T-helper 9 cell (primary cell): ENCODE measurements at places on chromosomes 7 and 10.

DNA sequence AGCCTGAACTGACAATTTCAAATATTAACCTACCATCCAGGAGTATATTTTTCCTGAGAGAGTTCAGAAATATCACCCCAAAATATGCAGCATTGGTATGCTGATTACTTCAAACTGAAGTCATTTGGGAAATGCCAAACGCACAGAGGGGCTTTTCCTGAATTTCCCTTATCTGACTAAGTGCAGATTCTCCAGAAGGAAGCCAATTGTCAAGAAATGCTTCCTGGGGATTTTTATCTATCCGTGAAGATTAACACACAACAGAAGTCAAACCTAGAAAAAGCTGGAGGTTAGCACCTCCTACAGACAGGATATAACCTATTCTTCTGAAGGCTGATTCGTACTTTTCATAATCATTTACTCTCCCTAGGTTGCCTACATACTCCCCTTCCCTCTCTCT lies 91.0 kb downstream of the AKR1D1 start:
- no peak for DNase-seq

DNA sequence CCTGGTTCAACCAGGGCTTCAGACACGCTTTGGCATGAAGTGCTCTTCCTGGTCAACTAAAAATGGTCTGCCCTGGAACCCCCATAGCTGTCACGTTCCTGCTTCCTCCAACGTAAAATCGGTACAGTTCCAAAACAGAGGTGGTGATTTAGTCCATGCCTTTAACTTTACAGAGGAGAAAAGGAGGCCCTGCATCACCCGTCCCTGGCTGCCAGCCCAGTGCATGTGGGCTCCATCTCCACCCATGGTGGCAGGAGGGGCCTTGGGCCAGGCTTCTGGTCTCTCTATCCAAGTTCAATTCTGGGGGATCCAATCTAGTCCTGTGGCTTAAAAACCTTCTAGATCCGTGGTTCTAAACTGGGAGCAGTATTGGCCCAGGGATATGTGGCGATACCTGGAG lies 18.7 kb downstream of the ECHDC3 start:
- DNase-seq = no peak

GRCh38 chr7:86643561-86644281 lies at the start of gene GRM3:
Gene GRM3 (plus strand): TSS chr7:86643909. CDS start chr7:86765146, 121,237 bp downstream.
- no peak for DNase-seq

DNA sequence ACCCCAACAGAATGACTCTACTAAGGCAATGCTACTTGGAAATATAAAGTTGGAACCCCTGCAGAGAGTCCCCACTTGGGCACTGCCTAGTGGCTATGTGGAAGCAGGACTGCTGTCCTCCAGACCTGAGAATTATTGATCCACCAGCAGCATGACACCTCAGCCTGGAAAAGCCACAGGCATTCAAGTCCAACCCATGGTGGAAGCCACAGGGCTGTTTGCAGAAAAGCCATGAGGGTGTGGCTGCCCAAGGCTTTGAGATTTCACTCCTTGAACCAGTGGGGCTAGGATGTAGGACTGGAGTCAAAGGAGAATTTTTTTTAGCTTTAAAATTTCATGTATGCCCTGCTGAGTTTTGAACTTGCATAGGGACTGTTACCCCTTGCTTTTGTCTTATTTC lies 13.6 kb upstream of the GHRHR start:
- DNase-seq = no peak

- no peak for DNase-seq
Observed at GRCh38 chr7:120582916-120583315, 275.0 kb downstream of the TSPAN12 start.

DNA sequence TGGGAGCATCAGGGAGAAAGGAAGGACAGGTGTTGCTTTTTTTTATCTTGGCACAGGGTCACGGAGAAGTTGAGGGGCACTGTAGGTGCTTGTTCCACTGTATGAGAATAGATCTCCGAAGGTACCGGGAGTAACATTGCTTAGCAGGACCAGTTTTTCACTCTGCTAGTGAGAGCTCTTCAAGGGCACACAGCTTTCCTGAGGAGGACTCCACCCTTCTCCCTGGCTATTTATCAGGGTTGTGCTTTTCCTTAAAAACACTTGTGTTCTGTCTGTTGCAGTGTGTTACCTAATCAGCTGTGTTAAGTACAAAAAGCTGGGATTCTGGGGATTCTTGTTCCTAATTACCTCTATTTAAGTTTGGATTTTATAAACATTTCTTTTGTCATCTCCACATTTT lies 160.5 kb downstream of the SND1 start:
- no peak for DNase-seq

DNA sequence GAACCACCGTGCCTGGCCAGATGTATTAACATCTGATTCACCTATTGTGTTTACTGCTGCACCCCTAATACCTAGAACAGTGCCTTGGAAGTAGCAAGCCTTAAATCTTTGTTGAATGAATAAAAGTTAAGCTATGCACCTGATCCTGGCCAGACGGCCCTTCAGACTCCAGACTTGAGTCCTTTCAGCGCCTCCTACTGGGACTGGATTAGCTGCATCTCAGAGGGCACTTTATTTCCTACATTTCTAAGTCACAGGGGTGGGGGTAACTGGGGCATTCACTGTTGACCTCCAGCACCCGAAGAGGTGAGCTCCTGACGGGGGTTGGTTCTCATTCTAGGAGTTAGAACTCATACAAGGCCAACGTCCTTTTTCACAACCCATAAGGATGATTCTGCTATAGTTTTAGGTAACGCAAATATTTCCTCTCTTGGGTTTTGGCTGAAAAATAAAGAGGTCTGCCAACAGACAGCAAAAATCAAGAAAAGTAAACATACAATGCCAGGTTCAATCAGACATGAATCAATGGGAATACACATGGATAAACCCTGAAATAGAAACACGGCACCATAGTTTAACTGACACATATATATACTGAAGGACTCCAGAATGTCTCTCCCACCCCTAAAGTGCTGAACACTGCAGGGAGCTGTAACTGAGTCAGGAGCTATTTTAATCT lies 48.0 kb upstream of the DLG5 start:
- DNase-seq = no peak

DNA sequence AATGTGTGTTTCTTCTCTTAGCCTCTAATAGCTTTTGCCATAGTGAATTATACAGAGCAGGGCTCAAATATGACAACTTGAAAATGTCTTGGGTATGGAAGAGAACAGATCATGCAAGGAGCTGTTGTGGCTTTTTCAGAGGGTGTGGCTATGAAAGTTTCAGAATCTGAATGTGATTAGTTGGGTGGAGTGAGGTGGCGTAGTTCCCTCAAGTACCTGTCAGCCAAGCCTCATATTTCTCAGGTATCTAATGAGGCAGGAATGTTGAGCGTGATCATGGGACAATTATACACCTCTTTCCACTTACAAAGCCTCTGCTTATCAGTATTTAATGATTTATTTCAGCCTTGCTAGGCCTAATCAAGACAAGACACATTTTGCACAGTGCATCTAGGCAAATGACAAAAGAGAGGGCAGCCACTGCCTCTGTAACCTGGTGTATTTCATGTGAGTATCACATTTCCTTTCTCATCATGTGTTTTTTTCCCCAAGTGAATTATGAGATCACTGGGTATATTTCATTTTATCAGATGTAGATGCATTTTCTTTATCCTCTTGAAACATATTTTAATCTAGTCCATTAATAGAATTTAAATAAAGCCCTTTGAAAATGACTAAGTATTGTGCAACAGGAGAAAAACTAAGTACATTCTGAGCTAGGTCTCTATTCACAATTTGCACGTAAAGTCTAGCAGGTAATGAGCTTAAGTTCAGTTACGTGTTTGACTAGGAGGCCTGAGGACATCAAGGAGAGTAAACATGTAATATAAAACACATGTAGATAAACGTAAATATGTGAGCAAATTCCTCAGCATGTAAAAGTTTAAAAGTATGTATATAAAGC lies 644.4 kb upstream of the IGFBP3 start:
- no peak for DNase-seq

GRCh38 chr10:113027230-113027573 lies 77.2 kb downstream of the TCF7L2 start:
- DNase-seq = no peak

GRCh38 chr7:76196786-76197185 lies 4.9 kb upstream of the SRRM3 start:
- no peak for DNase-seq

GRCh38 chr10:108566316-108567107 lies 1356.8 kb downstream of the XPNPEP1 start:
- no peak for DNase-seq

GRCh38 chr10:4243651-4244050 lies 458.6 kb upstream of the KLF6 start:
- no peak for DNase-seq

DNA sequence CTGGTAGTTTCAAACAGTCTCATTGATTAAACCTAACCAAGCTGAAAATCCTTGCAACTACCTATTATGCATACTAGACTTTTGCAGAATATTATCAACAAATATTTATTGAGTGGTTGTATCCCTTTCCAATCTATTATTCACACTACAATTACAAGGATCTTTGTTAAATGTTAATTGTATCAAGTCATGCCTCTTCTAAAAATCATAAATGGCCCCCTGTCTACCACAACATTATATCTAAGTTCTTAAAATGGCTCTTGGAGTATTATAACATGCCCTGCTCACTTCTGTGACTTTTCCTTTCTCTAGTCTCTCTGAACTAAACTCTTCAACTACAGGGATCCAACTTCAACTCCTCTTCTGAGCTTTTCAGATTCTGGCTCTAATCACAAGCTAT lies 219.3 kb downstream of the IMMP2L start:
- DNase-seq = no peak

- DNase-seq = no peak
Observed at GRCh38 chr7:122951006-122951405, 44.5 kb downstream of the TAS2R16 start.
